Stimulated activated CD8-positive, alpha-beta memory T cell treated with anti-CD3 and anti-CD28 coated beads, Interleukin-4, amount 100 ng/mL, for 4 hours (primary cell): ENCODE measurements at places on chromosomes 3 and 15.

- DNase-seq, result no peak
Observed at GRCh38 chr3:115823083-115823482, 199.8 kb downstream of the GAP43 start.

- no peak for DNase-seq
Observed at GRCh38 chr3:130457671-130458070, 59.3 kb upstream of the COL6A6 start.

DNA sequence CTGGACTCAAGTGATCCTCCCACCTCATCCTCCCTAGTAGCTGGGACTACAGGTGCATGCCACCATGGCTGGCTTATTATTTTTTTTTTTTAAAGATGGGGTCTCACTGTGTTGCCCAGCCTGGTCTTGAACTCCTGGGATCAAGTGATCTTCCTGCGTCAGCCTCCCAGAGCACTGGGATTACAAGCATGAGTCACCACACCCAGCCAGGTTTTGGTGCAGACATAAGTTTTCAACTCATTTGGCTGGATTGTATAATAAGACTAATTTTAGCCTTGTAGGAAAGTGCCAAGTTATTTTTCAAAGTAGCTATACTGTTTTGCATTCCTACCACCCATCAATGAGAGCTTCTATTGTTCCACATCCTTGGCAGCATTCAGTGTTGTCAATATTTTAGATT is 32.1 kb downstream of the BUB1B start:
- DNase-seq, result no peak

DNA sequence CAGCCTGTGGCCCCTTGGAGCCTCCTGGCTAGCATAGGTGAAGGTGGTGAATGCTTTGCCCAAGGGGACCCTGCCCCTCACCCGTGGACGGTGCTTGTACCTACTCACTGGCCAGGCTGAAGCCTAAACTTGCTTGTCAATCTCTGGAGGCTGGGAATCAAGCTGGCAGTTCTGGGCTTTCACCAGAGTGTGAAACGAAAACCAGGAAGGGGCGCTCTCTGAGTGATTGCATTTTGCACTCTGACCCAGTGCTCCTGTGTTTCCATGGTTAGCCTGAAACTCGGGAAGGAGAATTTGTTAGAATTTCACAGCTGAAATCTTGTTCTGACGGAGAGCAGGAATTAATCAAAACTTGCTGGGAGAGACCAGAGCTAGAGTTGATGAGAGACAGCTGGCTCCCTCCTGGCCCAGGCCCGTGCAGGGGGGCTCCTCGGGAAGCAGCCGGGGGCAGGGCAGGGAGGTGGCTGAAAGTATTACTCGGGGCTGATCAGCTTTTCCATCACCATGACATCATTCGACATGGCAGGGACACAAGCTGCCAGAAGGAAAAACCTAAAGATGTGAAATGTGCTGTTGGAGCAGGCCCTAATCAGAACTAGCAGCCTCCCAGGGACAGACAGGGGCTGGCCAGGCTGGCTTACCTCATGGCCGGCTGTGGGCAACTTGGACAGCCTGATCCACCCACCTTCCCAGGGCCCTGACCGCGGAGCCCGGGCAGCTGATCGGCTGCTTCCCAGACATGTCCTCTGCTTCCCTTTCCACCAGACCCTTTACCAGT is 323.6 kb upstream of the CTDSPL start:
- DNase-seq, result no peak
